Mesendoderm (in vitro differentiated cells): ENCODE measurements at places on chromosomes 1 and 21.

DNA sequence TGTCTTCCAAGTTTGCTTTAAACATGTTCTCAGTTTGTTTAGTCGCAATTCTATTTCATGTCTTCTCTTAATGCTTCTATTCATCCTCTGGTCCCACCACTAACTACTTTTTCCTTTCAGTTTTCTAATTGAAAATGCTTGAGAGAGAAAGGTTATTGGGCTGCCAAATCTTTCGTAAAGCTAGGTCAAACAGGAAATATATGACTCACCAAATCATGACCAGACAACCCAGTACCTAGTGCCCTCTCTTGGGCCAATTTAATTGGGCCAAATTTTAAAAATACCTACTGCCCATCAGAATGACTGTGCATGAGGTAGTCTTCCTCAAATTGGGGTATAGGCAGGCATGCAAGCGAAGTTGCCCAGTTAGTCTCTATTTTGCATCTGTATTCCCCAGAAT, 295.4 kb upstream of the PBX1 start:
- no peak for DNase-seq

GRCh38 chr1:54818461-54819194, 17.5 kb upstream of the TTC22 start:
- no peak for DNase-seq

- DNase-seq = no peak
These were observed 50.4 kb upstream of the DAB1 start for GRCh38 chr1:57474137-57474750.

DNA sequence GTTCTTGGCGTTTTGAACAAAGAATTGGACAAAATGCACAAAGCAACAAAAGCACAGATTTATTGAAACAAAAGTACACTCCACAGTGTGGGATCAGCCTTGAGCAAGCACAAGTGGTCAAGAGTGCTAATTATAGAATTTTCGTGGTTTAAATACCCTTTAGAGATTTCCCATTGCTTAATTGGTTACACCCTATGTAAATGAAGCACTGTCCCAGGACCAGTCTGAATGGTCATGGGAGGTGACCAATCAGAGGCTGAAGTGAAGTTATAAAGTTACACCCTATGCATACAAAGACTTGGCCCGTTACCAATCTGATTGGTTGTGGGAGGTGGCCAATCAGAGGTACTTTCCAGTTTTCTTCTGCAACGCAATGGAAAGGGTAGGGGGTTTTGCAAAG, 223.6 kb downstream of the CENPF start:
- DNase-seq = no peak

DNA sequence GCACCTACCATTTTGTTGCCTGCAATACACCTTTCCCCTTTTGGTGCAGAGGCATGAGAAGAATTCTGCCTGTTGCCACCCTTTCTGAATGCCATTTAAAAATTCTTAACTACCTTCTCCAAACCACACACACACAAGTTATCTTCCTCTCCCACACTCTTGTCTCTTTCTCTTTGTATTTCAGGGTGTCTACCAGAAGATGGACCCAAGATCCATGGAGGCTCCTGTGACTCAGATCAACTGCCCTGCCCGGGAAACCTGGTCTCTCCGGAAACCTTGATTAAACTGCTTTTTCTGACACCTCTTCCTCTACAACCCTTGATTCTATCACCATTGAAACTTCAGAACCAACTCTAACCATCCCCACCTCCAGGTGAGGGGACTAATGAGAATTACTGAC, 2.4 kb upstream of the TARS2 start:
- peak; percentile 50 for DNase-seq

DNA sequence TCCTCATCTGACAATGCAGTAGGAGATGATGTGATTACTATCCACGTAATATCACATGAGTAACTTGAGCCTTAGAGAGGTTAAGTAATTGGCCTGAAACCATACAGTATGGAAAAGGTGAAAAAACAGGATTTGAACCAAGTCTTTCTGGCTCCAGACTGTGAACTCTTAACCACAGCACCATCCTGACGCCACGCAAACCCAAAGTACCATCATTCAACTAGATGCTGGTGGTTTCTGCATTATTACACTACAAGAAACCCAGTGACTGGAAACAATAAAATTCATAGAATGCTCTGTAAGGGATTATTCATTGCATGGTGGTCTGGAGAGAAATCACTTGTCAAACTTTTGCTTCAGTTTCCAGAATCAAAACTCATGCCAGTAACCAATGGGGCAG, 90.7 kb downstream of the MAB21L3 start:
- no peak for DNase-seq

GRCh38 chr1:38690790-38691449, 168.7 kb downstream of the RRAGC start:
- DNase-seq = no peak

DNA sequence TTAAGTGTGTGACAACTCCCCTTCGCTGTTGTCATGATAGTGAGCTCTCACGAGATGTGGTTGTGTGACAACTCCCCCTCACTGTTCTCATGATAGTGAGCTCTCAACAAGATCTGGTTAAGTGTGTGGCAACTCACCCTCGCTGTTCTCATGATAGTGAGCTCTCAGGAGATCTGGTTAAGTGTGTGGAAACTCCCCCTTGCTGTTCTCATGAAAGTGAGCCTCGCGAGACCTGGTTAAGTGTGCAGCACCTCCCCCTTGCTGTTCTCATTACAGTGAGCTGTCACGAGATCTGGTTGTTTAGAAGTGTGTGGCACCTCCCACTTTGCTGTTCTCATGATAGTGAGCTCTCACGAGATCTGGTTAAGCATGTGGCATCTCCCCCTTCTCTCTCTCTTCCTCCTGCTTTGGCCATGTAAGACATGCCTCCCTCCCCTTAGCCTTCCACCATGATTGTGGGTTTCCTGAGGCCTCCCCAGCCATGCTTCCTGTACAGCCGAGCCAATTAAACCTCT, 25.1 kb upstream of the LSS start:
- DNase-seq = peak; percentile 70

DNA sequence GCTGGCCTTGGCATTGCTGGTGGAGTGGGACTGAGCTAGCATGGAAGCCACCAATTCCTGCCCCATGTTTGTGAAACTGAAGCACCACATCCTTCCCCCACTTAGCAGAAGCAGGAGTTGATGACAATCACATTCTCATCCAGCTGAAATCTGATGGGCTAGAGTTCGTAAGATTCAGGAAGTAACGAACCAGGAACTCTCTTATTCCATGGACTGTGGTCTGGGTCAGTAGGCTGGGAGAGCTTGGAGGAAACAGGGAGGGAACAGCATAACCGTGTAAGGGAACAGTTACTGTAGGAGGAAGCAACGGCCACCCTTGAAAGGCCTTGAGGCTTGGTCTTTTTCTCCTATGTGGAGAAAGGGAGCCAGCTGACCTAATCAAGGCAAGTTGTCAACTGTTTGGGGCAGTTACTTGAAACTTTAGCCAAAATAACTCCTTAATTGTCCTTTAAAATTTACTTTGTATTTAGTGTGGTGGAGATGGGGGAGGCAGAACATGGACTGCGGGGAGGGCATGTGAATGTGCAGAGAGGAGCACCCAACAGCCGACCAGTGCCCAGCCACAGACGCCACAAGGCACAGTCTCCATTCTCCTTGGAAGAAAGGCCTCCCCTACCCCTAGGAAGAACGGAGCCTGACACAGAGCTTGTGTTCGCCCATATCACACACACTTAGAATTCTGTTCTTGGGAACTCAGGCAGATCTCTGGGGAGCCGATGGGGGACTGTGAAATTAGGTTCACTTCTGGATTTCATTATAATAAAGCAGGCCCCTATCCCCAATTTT, 2.0 kb upstream of the COQ8A start:
- DNase-seq = no peak

DNA sequence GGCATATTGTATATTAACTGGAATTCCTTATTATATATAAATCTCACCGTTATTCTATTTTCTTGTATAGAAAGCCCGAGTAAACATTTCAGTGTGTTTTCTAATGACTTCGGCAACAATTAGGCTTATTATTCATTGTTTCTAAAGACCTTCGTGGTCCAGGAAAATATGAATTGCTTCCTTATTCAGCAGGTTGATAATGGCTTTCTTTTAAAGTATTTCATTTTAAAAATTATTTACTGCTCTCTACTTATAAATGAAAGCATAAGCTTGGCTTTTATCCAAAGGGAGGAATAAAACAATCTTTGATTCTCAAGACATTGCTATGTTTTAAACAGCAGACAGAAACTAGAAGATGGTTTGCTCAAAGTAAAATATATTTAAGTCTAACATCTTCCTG, 198.4 kb upstream of the RGS18 start:
- DNase-seq = no peak

- peak; percentile 80 for DNase-seq
These were observed 1.3 kb downstream of the TINAGL1 start for GRCh38 chr1:31577515-31578192.

- no peak for DNase-seq
These were observed 8.1 kb downstream of the ARV1 start for GRCh38 chr1:230986976-230987375.

DNA sequence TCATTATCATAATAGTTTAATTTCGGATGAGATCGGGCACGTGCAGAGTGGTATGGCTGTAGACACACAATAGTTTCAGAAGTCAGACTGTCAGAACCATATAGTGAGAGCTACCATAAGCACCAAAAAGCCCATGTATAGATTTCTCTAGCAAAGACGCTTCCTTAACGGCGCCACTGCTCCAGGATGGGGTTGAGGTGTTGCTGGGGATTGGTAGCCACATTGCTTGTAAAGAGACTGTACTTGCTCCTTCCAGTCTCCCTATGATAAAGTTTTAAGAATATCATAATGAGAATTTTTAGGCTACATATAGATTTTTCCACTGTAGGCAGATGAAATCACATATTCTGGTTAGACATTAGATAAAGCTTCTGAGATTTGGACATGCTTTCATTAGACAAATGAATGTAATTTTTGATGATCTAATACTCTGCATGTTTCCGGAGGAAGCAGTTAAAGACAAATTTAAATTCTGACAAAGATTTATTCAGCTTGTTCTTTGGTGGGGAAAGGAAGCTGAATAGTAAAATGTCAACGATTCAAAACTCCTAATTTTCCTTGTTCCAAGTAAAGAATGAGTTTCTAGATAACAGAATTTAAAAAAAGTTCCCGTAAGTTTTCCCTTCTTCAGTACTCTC, 77.7 kb downstream of the MAP3K7CL start:
- DNase-seq = no peak

DNA sequence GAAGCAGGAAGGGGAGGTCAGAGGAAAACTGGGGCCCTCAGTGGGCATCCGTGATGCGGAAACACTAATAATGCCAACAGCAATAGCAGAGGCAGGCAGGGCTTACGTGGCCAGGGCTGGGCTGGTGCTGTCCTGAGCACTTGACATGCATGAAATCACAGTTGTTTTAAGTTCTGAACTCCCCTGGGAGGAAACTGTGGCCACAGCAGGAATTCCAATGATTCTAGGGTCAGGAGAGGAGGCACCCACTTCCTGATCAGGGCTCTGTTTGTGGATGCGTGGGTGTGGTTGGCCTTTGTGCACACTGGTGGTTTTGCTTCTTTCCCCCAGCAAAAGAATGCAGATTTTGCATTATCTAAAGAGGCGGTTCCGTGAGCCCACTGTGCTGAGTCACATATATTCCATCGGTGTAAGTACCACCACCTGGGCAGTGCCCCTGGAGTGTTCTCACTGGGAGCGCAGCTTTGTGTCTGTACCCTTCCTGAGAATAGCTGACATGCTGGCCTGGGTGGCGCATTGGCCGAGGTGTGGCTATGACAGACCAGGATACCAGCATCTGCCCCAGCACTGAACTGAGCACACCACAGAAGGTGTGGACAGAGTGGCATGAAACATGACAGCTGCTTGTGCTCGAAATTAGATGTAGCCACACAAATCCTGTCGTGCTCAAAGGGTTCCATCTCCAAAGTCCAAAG, 71.0 kb downstream of the PDE9A start:
- no peak for DNase-seq

- DNase-seq = no peak
These were observed 64.2 kb upstream of the CASZ1 start for GRCh38 chr1:10860682-10861081.

DNA sequence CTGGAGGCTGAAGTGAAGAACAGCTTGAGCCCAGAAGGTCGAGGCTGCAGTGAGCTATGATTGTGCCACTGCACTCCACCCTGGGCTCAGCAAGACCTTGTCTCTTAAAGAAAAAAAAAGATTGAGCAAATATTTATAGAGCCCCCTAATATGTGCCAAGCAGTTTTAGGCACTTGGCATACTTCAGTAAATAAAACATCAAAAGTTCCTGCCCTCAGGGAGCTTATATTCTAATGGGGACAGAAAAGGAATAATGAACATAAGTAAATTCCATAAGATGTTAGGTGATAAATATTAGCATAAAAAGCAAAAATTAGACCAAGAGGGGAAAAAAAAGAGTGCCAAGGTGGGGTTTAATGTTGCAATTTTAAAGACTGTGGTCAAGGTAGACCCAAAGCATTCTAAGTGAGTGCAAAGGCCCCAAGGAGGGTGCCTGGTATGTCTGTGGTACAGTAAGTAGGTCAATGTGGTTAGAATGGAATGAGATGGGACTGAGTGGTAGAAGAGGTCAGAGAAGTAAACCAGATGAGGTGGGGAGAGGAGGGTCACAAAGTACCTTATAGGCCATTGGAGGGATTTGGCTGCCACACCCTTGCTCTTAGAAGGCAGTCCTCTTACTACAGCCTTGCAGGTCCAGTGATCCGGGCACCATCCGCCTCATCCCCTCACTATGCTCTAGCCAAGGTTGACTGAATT, 2.2 kb upstream of the TOE1 start:
- DNase-seq = no peak

DNA sequence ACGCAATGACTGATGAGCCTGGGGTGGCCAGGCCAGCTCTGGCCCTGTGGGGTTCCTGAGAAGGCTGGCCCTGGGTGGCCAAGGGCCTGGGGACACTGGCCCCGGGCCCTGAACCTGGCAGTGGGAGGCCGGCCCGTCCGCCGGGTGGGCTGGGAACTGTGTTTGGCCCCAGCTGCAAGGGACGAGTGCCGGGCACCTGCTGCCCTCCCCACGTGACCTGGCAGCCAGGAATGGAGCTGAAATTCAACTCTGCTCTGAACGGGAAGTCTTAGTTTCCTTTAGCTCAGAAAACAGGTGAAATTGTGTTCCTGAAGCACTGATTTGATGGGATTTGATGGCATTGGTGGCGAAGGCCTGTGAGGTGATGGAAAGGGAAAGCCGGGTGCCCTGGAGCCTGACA, 8.2 kb upstream of the TTLL10 start:
- no peak for DNase-seq

GRCh38 chr1:67436511-67437055, 6.4 kb upstream of the SERBP1 start:
- DNase-seq = no peak

DNA sequence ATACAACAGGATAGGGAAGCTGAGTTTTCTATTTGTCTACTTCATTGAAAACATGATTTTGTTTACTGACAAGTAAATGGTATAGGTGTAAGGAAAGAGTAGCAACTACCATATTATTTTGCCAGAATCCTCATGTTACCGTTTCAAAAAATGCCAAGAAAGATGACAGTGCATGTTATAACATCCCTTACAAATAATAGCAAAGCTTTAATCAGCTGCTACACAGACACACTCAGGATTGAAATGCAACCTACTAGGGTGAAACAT, 331.5 kb downstream of the CHRM3 start:
- DNase-seq = no peak
